ENCODE measurements at places on chromosomes 1 and 21. TPM values are rescaled to one million over a fixed set of nuclear protein-coding genes. Genes with fewer than 3 reads are reported as not detected.

The ITSN1 gene
- total RNA-seq: 2.3 TPM

The PLA2G2D gene
- total RNA-seq: not detected

The RCSD1 gene
- total RNA-seq: 131 TPM

The KRTAP22-1 gene
- total RNA-seq: not detected

The KCNE2 gene
- total RNA-seq: not detected

The GJA9 gene
- total RNA-seq: not detected

DNA sequence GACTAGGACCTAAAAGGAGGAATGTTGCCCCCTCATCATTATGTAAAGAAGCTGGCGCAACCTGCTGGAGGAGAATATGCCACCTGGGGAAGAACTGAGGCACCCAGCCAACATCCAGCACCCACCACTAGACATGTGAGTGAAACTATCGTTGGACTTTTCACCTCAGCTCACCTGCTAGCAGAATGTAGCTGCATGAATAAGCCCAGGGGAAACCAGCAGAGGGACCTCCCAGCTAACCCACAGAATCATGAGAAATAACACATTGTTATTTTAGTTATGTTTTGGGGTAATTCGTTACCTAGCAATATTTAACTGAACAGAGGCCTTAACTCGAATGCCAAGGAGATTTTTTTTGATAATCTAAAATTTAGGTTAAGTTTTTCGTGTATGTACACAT is 542.5 kb upstream of the DAB1 start:
- H3K27me3 ChIP-seq: no peaks in the 10 kb centered on the region
- H3K4me3 ChIP-seq: no peak overlapping the region
- no peaks in the 10 kb centered on the region for H3K36me3 ChIP-seq

DNA sequence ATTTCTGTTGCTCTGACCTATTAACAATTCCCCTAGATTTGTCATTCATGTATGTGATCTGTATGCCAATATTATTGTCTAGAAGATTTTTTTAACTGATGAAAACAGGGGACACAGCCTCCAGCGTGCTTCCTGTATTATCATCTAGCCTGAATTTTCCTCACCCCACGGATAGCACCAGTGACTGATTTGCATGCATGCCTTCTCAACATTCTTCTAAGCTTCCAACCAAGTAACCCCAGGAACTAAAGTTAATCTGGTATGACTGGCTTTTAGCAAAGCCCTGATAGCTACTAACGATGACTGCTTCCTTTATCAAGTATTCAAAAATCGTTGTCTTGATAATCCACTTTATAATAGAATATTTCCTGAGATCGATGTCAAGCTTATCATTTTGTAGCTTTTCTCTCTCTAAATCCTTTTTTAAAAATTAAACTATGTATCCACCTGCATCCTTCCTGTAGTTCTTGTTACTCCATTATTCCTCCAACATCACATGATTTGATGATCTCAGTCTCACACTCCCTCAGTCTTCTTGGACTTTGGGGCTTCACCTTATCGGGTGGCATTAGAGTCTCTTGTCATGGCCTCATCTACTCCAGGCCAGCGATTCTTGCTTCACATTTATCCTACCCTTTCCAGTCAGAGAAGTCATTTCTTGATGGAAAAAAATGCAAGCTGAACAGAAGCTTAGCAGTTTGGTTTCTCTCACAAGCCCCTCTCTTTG is 19.0 kb downstream of the BCAR3 start:
- no peak overlapping the region for H3K27ac ChIP-seq
- H3K4me3 ChIP-seq: no peak overlapping the region
- H3K36me3 ChIP-seq: no peaks in the 10 kb centered on the region
- peaks cover 12% of the 10 kb centered on the region for H3K27me3 ChIP-seq
- peaks cover 3% of the 10 kb centered on the region for H3K4me1 ChIP-seq

DNA sequence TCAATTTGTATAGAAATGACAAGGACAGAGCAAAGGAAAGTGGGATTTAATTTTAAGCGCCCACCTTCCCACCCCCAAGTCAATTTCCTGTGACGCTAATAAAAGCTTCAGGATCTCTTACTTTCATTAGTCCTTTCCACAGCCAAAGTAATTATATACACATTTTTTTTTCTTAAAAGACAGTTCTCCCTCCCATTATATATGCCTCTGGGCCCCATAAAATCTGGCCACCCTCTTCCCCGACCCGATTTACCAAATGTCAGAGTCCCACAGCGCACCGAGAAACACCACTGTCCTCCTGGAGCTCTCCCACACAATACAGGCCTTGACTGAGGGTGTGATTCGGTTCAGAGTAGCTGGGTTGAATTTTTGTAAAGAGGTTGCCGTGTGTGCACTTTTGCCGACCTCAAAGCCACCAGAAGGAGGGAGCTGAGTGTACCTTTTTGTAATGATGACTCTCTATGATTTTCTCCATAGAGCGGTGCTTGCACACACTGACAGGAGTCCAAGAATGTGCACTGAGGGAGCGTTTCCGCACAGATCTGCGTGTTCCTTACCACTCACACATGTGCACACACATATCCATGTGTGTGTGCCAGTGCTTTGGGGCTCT is 26.2 kb upstream of the IL10 start:
- peaks cover 23% of the 10 kb centered on the region for H3K27me3 ChIP-seq
- H3K27ac ChIP-seq: no peak overlapping the region
- peaks cover 38% of the 10 kb centered on the region for H3K4me1 ChIP-seq
- H3K36me3 ChIP-seq: peaks cover 1% of the 10 kb centered on the region
- no peak for DNase-seq

GRCh38 chr1:101008229-101008834 is 17.3 kb downstream of the DPH5 start:
- H3K36me3 ChIP-seq: peaks cover 53% of the 10 kb centered on the region
- no peak overlapping the region for H3K4me3 ChIP-seq
- peaks cover 26% of the 10 kb centered on the region for H3K4me1 ChIP-seq
- no peak overlapping the region for H3K27ac ChIP-seq
- no peaks in the 10 kb centered on the region for H3K27me3 ChIP-seq

DNA sequence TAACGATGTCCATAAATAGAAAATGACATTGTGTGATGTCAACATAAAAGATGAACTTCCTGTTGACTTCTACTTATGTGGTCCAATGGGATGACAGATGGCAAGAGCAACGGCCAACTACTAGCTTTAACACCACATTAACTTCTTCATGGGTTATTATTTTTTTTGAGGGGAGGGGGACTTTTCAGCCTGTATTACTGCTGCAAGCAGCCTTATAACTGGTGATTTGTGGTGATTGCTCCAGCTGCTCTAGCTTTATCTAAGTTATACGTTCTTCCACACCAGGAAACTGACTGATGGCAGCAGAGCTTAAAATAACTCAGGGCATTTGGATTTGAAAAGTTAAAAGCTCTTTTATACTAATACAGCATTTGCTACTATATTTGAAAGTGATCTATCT is 228.8 kb upstream of the B3GALT2 start:
- peaks cover 18% of the 10 kb centered on the region for H3K36me3 ChIP-seq
- no peaks in the 10 kb centered on the region for H3K27me3 ChIP-seq
- DNase-seq: no peak

DNA sequence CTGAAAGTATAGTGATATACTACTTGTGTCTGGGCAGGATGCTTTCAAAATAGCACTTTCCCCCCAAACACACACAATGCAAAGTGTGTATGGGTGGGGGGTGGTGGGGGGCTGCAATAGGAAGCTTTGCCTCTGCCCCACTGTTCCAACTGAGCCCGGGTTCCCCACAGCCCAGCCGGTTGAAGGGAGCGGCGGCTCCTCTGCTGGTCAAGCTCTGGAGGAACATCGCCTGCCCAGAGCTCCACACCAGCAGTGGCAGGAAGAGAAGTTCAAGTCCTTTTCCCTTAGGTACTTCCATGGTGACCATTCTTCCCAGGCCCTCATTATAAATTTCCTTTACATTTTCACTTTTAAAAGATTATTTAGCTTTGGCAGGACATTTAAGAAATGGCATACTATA is 74.9 kb downstream of the CAPZB start:
- peaks cover 3% of the 10 kb centered on the region for H3K36me3 ChIP-seq
- no peak for DNase-seq
- H3K27me3 ChIP-seq: no peaks in the 10 kb centered on the region
- no peak overlapping the region for H3K4me3 ChIP-seq
- H3K27ac ChIP-seq: no peak overlapping the region
- peaks cover 34% of the 10 kb centered on the region for H3K4me1 ChIP-seq

DNA sequence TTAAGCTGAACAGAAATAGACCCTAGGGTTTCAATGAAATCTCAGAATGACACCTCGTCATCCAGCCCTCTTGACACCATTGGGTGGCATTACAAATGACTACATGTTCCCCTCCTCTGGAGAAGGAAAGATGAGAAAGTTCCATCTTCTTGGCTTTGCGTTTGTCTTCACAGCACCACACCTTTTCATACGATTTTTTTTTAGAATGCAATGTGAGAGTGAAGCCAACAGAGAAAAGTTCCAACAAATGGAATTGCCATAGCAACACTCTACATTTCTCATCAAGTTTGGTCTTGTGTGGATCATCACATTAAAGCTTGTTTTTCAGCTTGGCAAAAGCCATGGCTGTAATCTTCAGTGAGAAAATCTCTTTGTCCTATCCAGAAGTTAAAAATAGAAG is 183.4 kb upstream of the SNX7 start:
- H3K27me3 ChIP-seq: peaks cover 3% of the 10 kb centered on the region
- no peak overlapping the region for H3K4me3 ChIP-seq
- no peaks in the 10 kb centered on the region for H3K36me3 ChIP-seq
- no peak overlapping the region for H3K27ac ChIP-seq
- DNase-seq: no peak

Data from activated naive CD8-positive, alpha-beta T cell treated with anti-CD3 and anti-CD28 coated beads, Interleukin-2, amount 10 ng/mL, durations not matched to agents 7 days and 5 days (primary cell).